ENCODE measurements at places on chromosomes 4 and X. TPM values are rescaled to one million over a fixed set of nuclear protein-coding genes. Genes with fewer than 3 reads are reported as not detected.
A peak's percentile ranks its signal among the peaks of the same experiment; 100 is the strongest.

PSAPL1 gene
- total RNA-seq: not detected

MXRA5 gene
- total RNA-seq: 0.26 TPM

HDAC6 gene
- 38.2 TPM for total RNA-seq

- H3K27ac ChIP-seq: peak overlapping the region; percentile 52
- peak overlapping the region; percentile 21 for H3K4me3 ChIP-seq
- H3K27me3 ChIP-seq: no peaks in the 10 kb centered on the region
- peaks cover 4% of the 10 kb centered on the region for H3K4me1 ChIP-seq
- no peaks in the 10 kb centered on the region for H3K36me3 ChIP-seq
These were observed 44.2 kb upstream of the SPRY1 start for GRCh38 chr4:123352240-123352945.
